Activated CD4-positive, alpha-beta T cell treated with anti-CD3 and anti-CD28 coated beads, Interleukin-2, Interleukin-6, amounts not matched to agents 100 ng/mL and 50 ng/mL, durations not matched to agents 16 hours and 8 hours (primary cell): ENCODE measurements at places on chromosomes 6 and 20.

DNA sequence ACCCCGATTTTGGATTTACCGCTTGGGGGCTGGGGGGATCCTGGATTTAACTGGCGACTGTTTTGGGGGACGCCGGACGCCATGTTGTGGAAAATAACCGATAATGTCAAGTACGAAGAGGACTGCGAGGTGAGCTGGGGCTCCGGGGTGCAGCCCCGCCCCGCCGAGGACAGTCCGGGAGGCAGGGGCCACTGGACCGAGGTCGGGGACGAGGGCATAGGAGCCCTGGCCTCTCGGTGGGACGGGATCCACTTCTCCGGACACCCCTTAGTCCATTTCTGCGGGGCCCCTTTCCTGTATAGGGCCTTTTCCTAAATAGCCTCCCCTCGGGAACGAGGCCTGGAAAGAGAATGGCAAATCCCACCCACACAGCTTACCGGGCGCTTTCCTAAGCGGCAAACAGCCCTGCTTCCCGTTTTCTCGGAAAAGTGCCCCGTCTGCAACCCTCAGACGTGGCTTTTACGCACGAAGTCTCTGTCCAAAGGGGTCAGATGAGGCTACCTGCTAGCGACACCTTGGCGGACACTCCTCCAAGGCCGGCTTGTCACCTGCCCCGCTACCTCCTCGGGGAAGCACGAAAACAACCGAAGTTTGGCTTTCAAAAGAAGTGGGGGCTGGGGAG is 469 bp downstream of the TFAP2C start:
- no peak for DNase-seq

- no peak for DNase-seq
These were observed 57.7 kb downstream of the RSPH3 start for GRCh38 chr6:158942349-158942748.

DNA sequence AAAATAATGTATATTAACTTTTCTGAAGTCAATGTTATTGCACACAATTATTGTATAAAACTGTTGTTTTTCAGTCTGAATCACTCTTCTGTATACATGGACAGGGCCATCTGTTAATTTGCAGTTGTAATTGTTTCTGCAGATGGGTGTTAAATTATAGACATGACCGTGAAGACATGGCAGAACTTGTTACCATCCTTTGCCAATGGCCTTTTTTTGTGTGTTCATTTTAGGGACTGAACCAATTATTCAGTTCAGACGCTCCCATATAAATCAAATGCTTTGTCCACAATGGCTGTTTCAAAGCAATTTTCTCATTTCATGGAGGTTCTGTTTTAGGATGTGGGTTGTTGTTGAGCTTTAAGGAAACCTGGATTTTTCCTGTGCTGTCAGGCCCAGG is 533.7 kb downstream of the DOK5 start:
- DNase-seq, result no peak

DNA sequence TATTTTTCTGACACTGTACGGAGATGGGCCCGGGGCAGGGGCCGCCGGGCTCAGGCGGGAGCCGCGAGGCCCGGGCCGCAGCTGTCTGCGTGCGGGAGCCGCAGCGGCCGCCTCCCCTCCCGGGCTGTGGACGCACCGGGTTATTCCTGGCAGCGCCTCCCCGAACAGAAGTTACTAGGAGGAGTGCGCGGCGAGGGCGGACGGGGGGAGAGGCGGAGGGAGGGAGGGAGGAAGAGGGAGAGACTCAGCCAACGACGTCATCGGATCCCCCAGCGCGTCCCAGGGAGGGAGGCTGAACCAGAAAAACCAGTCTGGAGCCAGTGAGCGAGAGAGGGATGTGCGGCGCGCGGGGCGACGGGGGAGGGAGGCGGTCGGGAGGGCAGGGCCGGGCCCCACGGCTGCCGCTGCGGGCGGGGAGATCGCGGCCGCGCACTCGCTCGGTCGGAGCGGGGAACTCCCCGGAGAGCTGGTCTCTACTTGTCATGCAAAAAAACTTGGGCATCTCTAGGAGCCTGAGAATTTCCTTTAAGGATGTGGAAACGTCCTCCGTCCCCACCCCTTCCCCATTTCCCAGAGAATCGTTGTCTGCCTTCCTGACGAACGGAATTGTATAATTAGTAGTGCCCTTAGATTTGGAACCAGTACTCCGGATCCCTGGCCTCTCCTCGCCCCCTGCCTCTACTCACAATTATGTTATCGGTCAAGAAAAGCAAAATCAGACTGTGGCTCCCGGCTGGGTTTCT is 1.4 kb upstream of the HIVEP2 start:
- peak; percentile 93 for DNase-seq

- DNase-seq, result no peak
These were observed 109.3 kb downstream of the SLC23A2 start for GRCh38 chr20:4891997-4892396.

DNA sequence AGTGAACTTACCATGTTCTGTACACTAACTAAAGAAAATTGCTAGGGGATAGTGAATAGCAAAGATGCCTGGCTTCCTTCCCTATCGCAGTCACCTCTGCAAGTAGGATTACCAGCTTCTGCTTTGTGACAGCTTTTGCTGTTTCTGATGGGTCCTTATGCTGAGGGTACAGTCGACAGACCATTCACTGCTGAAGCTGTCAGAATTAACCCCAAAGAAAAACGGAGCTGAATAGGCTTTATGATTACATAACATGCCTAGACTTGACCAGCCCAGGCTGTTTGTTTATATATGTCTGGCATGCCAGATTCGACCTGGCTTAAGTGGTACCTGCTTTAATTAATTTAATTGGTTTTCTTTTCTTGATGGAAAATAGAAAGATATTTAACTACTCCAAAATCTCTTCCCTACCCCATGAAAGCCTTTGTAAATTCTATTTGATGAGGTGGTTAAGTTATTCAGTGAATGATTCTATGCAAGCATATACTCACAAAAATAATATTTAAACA is 21.7 kb upstream of the PRELID3B start:
- DNase-seq, result no peak

- DNase-seq, result no peak
These were observed 923 bp downstream of the GMDS start for GRCh38 chr6:2244261-2245102.

DNA sequence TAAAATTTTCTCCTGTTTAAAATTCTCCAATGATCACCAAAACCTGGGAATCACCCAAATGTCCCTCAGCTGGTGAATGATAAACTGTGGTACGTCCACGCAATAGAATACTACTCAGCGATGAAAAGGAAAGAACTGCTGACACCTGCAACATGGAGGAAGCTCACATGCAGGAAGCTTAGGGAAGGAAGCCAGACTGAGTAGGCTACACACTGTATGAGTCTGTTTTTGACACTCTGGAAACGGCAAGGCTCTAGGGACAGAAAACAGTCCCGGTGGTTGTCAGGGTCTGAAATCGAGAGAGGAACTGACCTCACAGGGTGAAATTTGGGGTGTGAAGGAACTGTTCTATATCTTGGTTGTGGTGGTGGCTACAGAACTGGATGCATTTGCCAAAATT is 25.2 kb upstream of the TLDC2 start:
- no peak for DNase-seq

- no peak for DNase-seq
These were observed 33.1 kb downstream of the E2F3 start for GRCh38 chr6:20434766-20435165.

- DNase-seq, result peak; percentile 76
These were observed 143.3 kb downstream of the NFATC2 start for GRCh38 chr20:51399006-51399890.

DNA sequence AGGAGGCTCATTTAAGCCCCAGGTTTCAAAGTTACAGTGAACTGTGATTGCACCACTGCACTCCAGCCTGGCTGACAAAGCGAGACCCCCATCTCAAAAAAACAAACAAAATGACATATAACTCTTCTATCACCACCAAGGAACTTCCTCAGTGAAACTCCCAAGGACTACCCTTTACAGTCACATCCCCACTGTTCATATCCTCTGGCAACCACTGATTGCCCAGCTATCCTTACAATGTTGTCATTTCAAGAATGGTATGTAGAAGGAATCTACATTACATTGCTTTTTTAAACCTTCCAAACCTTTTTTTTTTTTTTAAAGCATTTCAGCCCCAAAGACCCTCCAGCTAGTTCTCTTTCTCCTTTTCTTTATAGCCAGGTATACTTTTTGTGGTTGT is 123.1 kb upstream of the CARMIL1 start:
- DNase-seq, result no peak
